PC-9 (cell line): ENCODE measurements at places on chromosomes 11 and 22.

DNA sequence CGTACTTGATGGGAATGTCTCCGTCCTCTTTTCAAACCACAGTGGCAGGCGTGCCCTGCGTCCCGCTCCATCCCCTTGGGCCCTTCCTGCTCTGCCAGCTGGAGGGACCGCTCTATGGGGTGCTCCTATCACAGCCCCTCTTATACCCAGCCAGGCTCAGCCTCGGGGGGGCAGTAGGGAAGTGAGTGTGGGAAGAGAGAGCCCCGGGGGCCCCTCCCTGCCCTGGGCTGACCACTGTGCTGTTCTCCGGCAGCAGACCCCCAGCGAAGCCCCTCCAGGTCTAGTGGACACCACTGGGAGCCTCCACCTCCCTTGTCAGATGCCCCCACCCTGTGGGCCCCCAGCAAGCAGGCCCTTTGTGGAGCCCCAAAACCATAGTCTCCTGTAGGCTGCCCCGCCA lies 572.5 kb downstream of the BRD1 start:
- no peak for DNase-seq

GRCh38 chr22:33844273-33844672 lies 76.0 kb downstream of the LARGE1 start:
- no peak for DNase-seq

GRCh38 chr11:67534070-67534679 lies 10.9 kb upstream of the CABP2 start:
- no peak for DNase-seq

DNA sequence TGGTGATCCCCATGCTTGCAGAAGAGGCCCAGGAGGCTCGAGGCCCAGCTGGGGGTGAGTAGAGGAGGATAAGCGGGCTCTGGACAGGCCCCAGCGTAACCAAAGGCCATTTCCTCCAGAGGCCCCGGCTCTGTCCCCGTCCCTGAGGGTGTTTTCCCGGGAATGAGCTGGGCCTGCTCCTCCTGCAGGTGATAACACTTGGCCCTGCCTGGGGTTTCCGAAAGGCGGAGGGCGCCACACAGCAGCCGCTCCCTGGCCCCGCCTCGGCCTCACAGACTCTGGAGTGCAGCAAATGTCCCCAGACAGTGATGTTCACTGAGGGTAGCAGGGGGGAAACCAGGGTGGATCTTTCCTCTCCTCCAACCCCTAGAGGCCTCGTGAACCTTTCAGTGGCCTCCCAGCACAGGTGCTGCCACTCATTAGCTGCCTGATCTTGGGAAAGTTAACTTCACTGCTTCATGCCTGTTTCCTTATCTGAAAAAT lies 10.5 kb upstream of the MGAT3 start:
- no peak for DNase-seq

DNA sequence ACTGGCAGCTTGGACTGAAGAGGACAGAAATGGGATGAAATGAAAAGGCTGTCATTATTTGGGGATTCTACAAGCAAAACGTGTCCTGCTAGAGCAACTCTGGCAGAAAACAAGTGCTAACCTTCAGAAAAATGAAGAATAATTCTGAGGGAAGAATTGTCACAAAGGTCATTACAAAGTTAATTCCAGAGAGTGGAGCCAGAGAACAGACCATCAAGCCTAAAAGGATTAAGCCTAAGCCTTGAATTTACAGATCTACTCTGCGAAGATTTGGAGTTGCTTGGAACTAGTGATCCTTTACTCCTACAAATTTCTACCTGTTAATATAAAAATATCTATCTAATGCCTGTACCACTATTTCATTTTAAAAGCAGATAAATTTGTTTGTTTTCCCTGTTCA lies 1077.3 kb upstream of the CNTN5 start:
- DNase-seq: no peak

GRCh38 chr11:17954395-17955252 lies 58.2 kb downstream of the SERGEF start:
- no peak for DNase-seq

- no peak for DNase-seq
Measured at GRCh38 chr11:78857688-78858087, 283.0 kb upstream of the NARS2 start.

DNA sequence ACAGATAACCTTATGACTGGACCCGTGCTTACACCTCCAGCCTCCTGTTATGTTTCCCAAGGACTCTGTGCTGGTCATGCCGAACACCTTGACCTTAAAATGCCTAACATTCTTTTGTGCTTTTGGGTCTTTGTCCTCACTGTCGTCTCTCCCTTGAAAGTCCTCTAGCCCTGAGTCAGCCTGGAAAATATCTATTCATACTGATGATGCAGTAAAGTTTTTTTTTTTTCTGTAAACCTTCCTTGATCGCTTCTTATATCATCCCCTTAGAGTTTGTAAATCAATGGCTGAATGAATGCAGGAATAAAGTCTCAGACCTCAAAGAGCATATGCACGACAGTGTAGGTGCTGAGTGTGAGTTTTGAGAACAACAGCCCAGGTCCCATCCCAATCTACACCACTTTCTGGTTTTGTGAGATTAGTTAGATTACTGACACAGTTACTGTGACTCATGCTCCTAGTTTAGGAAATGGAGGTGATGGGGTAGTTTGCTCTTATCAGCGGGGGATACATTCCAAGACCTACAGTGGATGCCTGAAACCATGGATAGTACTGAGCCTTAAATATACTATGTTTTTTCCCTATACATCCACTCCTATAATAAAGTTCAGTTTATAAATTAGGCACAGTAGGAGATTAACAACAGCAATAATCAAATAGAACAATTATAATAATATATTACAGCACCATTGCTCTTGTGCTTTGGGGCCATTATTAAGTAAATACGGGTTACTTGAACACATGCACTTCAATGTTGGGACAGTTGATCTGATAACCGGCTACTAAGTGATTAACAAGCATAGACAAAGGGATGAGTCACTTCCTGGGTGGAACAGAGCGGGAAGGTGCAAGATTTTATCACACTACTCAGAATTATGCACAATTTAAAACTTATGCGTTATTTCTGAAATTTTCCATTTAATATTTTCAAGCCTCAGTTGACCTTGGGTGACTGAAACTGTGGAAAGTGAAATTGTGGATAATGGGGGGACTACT lies 8.6 kb downstream of the TCN1 start:
- peak; percentile 67 for DNase-seq

- DNase-seq: no peak
Measured at GRCh38 chr22:34997633-34998299, 68.2 kb upstream of the ISX start.

GRCh38 chr11:96173422-96173821 lies 169.6 kb downstream of the MAML2 start:
- no peak for DNase-seq
